ENCODE measurements at places on chromosomes 16 and 17.

- DNase-seq: no peak
Observed at GRCh38 chr17:57726213-57726790, 18.8 kb downstream of the CCDC182 start.

GRCh38 chr17:69141431-69142174, at the start of gene ABCA6:
ABCA6 (minus strand) TSS chr17:69141895; CDS start chr17:69140703, 1,192 bp downstream.
- DNase-seq: no peak

GRCh38 chr16:49369651-49370611, 3.7 kb upstream of the C16orf78 start:
- peak; percentile 71 for DNase-seq

DNA sequence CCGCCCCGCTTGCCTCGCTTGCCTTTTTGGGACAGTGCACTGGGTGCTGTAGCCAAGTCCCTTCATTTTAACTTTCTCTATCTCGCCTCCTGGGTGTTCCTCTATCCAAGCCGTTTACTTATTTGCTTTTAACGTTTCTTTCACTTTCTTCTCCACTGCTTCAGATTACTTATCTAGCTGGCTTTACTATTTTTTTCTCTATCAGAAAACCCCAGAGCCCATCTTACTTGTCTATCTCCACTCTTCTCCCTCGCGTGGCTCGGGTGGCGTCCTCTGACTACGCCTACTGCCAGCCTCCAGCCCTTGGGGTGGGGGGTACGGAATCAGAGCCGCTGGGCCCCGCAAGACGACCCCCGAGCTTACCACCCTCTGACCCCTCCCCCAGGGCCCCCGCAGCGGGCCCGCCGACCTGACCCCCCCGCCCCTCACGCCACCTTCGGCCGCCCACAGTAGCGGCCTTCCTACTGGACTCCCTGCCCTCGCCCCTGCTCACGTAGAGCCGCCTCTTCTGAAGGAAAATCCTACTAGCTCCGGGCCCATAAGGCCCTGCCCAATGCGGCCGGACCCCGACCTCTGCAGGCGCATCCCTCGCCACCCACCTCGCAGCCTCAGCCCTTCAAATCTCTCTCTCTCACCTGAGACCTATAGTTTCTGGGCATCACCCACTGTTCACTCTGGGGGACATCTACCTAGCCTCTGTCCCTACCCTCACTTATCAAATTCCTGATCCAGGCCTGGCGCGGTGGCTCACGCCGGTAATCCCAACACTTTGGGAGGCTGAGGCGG, 1.0 kb upstream of the SLC12A4 start:
- peak; percentile 81 for DNase-seq

- DNase-seq: no peak
Observed at GRCh38 chr17:52178012-52178411, 19.5 kb upstream of the CA10 start.

GRCh38 chr17:8294814-8295316, 335 bp downstream of the SLC25A35 start:
- DNase-seq: no peak

DNA sequence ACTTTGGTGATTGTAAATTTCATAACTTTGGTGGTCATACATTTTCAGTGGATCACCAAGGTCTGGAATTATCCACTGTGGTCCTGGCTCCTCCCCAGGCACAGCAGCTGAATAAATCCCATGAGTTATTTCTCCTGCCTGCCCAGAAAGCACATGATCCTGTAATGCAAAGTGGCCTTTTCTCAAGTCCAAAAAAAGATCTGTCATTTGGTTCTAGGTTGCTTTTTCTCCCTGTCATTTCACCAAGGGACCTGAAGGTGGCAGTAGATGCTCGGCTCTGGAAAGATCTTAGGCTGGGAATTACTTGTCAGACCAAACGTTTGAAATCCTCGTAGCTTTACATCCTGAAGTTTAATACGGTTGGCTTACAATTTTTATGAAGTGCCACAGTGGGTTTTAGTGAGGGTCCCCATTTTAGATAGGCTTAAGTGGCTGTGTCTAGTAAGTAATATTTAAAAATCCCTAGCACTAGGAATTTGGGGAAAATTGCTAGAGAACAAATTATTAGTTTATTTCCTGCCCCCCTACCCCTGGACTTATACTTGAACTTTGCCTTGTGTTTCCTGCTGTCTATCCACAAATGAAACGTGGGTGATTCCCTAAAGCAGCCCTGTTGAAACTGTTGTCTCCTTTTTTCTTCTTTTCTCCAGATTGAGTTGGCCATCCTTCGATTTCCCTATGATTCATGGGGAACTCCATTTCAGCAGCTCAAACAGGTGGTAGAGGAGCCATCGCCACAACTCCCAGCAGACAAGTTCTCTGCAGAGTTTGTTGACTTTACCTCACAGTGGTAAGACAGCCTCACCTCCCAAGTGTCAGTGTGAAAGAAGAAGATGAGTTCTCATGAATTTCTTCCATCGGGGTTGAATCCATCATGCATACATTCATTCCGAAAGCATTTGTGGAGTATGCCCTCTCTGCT, 111.7 kb downstream of the MAP2K6 start:
- peak; percentile 82 for DNase-seq

DNA sequence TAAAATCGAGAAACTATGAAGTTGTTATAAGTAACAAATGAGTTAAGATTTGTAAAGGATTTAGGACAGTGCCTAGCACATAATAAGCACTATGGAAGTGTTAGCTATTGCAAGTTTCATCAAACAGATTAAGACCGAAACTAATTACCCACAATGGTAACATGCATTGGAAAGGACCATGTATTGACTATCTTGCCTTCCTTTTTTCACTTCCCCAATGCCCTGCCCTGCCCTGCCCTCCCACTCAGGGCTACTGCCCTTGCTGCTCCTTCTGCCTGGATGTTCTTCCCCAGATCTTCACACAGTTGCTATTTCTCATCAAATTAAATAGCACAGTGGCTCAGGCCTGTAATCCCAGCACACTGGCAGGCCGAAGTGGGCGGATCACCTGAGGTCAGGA, 202.1 kb upstream of the PSMD7 start:
- no peak for DNase-seq

DNA sequence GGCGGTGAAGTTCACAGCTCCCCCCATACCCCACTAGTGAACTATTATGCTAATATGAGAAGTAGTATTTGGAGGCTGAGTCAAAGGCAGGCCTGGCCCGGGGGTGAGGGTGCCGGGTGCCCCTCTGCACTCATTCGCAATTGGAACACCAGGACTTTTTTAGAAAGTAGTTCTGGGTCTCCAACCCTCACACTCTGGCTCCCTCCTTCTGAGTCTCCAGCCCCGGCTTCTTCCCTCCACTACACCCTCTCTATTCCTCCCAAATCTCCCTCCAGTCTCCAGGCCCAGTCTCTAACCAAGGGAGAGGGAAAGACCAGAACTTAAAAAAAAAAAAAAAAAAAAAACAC, 11.3 kb upstream of the HOXB2 start:
- DNase-seq: no peak

DNA sequence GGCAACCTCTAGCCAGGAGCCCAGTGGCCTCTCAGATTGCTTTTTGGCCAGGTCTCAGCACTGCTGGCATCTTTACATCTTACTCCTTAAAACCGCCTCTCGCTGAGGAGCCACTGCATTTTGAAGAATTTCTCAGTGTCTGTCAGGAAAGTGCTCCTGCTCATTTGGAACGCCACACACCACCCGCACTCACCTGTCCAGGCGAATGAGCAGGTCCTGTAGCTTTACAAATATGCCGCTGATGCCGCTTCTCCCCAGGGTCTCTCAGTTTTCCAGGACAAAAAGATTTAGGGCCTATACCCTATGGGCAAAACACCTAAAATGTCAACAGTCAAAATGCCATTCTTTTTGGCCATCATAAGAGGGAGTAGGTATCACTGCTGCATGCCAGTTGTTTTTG, 22.1 kb downstream of the CYB561 start:
- DNase-seq: no peak

- DNase-seq: no peak
Observed at GRCh38 chr17:32831627-32832243, 45.2 kb downstream of the MYO1D start.

DNA sequence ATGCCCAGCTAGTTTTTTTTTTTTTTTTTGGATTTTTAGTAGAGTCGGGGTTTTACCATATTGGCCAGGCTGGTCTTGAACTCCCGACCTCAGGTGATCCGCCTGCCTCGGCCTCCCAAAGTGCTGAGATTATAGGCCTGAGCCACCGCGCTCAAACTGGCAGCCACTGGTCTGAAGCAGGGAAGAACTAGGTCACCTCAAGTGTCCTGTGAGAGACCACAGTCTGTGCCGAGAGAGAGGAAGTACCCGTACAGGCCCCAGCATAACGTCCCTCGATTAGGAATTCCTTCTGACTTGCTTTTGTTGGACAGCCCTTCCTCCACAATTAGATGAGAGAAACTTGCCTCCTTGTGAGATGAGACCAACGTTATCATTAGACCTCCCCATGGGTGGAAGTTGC, 13.7 kb upstream of the CD300E start:
- DNase-seq: no peak

GRCh38 chr16:81516478-81517149, 72.0 kb downstream of the CMIP start:
- DNase-seq: no peak

- DNase-seq: no peak
Observed at GRCh38 chr16:28131743-28132393, 68.4 kb upstream of the GSG1L start.

DNA sequence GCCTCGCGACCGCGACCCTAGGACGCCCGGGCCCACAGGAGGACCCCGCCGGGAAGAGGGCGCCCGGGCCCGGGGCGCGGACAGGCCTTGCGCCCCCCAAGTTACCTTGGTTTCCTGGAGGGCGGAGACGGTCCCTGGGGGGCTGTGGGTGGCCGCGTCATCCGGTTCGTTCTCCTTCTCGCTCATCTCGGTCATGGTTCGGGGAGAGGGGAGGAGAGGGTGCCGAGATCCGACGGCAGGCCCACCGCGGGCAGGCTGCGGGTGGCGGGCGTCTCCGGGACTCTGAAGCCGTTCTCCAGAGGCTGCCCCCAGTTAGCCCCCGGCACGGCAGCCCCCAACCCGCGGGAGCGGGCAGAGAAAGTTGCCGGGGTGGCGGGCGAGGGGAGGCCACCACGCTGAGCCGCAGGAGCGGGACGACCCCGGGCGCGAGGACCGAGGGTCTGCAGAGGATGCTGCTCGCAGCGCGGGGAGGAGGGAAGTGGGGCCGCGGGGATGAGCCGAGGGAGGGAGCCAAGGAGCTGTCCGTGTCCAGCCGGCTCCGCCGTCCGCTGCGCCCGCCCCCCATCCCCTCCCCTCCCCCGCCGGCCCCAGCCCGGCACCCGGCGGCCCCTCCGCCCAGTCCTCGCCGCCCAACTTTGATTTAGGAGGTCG, at the start of gene STAC2:
STAC2 (minus strand) TSS at position 638 of the 651 bp plus-strand sequence; CDS start at position 195, 443 bp downstream.
- no peak for DNase-seq

- no peak for DNase-seq
Observed at GRCh38 chr17:12739500-12739899, 49.8 kb upstream of the ARHGAP44 start.

DNA sequence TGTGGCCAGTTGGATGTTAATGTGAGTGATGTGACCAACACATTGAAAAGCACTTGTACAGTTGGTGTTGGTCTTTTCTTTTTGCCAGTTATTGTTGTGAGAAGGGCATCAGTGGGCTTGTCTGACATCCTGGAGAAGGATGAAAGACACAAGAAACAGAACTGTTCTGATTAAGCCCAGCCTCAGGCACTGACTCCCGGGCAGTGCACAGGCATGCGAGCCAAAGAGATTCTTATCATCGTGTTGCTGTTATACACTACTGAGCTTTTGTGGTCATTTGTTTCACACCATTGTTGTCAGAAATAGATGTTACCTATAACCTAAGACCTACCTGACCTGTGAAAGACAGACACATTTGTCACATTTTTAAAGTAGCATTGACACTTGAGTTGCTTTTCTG, 236.8 kb upstream of the CA10 start:
- DNase-seq: no peak

DNA sequence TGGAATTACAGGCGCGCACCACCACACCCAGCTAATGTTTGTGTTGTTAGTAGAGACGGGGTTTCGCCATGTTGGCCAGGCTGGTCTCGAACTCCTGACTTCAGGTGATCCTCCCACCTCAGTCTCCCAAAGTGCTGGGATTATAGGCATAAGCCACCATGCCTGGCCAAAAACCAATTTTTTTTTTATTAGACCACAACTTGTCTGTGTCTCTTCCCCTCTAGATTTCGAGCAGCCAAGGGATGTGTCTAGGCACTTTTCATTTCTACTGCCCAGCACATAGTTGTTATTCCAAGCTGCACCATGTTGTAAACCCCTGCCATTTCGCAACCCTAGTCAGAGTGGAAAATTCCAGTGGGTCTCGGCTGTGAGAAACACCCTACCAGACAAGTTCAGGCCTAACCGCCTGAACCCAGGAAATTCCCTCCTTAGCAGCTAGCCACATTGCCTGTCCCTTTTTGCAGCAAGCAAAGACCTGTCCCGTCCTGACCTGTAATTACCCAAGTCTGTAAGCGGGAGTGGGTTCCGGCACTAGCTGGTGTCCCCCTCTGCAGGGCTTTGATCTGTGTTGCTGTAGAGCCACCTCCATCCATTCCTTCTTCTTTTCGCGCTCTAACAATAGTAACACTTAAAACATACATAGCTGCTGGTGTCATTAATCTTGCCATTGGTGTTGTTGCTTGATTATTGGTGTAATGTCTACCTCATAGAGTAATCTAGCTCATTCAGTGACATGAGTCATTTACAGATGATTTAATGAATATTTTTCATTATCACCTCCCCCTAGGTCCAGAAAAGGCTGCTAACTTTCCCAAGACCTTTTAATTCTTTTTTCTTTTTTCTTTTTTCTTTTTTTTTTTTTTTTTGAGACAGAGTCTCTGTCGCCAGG, 77.3 kb upstream of the ATF7IP2 start:
- DNase-seq: no peak
